Stimulated activated CD4-positive, alpha-beta T cell treated with anti-CD3 and anti-CD28 coated beads, Interleukin-1b, Interleukin-23, amount 100 ng/mL, for 1 hour (primary cell): ENCODE measurements at places on chromosomes 5 and 9.

DNA sequence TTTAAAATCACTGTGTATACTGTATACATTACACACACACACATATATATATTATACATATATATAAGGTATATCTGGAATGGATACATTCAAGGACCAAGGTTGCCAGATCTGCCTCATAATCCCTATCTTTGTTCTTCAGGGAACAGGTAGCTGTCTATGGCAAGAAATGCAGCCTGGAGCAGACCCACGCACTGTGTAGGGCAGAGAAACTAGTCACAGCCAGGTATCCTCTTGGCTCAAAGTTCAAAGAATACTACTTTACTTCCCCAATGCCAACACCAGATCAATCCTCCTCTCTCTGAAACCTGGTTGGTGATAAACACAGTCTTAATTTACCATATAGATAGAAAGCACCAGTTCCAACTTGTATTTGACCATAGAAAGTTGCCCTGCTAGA lies 313.6 kb downstream of the PRELID2 start:
- DNase-seq = no peak

DNA sequence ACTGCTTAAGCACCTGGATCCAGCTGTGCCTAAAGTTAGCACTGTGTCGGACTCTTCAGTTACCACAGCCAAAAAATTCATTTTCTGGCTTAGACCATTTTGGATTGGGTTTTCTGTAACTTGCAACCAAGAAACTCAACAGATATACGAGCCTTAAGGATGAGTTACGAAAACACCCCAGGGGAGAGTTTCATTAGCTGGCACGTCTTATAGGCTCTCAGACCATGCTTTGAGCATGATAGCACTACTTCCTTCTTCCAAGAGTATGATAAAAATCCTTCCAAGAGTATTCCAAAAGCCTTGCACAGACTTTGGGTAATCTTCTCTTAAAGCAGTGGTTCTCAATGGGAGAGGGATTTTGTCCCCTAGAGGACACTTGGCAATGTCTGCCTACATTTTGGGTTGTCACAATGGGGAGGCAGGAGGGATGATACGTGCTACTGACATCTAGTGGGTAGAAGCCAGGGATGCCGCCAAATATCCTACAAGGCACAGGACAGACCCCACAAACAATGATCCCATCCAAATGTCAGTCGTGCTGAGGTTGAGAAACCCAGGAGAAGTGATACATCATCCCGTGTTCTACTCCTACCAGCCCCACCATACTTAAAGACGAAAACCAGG lies 64.8 kb downstream of the SMIM23 start:
- DNase-seq = no peak

DNA sequence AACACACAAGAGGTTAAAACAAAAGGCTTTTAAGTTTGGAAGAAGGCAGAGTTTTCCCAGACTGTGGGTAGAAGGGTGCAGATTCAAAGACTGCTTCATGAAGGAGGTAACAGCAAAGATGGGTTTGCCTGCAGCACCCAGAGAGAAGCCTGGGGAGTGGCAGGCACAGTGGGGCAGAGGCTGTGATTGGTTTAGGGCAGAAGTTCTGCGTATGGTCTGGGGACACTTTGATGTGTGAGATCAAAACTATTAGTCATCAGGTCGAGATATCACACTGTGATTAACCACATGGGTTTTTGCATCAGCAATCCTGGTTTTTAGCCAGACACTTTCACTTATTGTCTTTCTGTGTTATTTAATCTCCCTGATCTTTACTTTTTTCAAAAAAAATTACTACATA lies 188.8 kb upstream of the GLRA1 start:
- DNase-seq = peak; percentile 2

DNA sequence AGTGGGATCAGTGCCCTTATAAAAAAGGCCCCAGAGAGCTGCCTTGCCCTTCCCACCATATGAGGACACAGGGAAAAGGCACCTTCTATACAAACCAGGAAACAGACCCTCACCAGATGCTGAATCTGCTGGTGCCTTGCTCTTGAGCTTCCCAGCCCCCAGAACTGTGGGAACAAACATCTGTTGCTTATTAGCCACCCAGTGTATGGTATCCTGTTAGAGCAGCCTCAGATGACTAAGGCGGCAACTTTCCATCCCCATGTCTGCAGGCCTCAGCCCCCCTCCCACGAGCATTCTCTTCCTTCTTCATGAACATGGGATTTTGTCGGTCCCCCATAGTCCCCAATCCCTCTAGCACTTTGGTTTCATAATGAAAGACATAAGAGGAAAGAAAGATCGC lies 202.5 kb upstream of the GAS1 start:
- DNase-seq = no peak

DNA sequence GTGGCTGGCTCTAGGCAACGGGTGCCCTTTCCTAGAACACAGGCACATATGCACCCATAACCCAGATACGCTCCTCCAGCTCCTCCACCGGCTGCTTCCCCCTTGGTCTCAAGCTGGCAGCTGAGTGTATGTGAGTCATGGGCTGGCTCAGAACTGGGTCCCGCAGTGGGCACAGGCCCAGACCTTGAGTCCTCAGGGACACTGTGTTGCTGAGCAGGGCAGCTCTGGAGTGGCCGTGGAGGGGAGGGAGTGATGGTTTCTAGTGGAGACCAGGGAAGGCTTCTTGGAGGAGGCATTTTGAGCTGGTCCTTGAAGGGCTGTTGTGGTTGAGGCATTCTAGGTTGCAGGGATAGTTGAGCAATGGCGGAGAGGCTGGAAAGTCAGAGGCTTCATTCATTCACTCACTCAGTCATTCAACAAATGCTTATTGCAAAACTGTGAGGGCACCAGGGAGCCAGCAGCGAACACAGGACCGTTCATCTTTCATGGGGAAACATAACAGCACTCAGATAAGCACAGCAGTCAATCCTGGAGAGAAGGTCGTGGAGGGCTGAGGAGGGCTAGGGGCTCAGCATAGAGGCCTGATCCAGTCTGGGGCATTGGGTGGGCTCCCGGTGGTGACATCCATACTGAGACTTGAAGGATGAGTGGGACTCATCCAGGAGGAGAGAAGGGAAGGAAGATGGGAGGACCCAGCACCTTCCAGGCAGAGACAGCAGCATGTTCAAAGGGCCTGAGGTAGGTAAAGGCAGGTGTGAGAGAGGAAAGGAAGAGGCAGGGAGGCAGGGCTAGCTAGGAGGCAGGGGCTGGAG lies 2.4 kb downstream of the BBLN start:
- DNase-seq = no peak

- DNase-seq = no peak
These were observed 180.3 kb downstream of the C9orf152 start for GRCh38 chr9:110027671-110028081.

DNA sequence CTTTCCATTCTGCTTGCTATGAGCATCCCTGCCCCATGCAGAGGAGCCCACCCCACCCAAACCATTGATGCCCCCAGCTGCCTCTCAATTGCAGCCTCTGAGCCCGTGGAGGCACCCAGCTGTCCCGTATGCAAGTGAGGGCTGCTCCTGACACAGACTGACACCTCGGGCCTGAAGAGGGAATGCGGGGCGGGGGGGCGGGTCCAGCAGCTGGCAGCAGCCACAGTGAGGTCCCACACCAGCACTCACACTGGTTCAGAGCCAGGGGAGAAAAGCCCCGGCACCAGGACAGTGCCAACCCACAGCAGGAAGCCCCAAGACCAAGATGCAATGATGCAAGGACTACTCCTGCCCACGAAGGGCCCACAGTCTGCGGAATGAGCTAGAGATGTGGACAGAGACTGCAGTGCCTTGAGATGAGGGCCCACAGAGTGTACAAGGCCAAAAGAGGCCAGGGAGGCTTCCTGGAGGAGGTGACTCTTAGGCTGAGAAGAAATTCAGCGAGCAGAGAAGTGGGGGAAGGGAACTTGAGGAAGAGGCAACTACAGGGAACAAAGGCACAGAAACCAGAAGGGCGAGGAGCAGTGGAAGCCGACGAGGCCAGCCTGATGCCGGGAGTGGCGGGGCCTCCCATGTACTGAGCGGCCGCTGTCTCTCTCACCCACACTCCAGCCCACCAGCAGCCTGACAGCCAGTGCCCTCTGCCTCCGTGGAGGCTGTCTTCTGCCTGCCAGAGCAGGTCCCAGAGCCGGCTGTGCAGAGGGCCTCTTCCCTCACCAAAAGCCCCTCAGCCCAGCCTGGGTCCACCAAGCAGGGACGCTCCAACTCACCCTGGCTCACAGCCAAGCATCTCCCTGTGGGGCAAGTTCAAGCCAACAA lies 9.2 kb downstream of the EEIG1 start:
- no peak for DNase-seq

DNA sequence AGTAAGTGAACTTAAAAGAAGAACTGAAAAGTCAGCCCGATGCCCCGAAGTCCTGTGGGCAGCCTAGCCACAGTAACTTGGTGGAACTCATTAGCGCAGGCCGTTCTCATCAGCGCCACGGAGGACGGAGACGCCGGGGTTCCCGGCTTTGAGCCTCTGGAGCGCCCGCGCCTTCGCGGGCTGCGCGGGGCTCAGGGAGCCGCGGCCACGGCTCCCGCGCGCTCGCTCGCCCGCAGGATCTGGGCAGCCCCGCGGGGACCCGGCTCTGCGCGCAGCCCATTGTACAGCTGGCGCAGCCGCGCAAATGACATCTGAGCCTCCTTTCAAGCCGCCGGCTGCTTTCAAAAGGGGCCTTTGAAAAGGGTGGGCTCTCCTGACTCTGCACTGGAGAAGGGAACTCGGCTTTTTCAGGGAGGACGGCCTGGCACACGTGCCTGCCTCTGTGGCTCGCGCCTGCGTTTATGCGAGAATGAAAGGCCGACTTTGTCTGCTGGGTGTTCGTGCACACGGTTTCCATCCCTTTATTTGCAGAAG lies 40.7 kb downstream of the TLR4 start:
- DNase-seq = no peak

GRCh38 chr5:95216136-95216955 lies 68.5 kb downstream of the MCTP1 start:
- DNase-seq = no peak

GRCh38 chr9:115328228-115328627 lies 210.3 kb upstream of the TNC start:
- DNase-seq = no peak

DNA sequence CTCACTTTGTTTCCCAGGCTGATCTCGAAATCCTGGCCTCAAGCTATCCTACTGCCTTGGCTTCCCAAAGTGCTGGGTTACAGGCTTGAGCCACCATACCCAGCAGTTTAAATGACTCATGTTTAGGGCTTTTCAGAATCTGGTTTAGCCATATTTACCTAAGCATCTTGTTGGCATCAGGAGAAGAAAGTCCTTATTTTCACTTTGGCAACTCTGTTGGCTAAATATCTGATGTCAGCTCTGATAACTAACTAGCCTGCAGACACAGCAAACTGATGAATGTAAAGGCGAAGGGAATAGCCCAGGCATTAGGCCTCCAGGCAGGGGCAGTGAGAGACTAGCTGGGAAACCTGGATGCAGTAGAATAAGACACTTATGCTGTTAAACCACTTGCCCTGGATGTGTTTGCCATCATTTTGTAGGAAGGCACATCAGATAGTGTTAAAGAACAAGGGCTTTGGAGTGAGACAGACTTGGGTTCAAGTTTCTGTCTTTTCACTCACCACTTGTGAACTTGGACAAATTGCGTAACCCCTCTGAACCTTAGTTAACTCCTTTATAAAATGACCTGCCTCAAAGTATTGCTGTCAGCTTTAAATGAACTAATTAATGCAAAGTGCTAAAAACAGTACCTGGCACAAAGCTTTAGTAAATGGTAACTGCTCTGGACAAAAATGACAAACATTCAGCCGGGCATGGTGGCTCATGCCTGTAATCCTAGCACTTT lies 34.7 kb upstream of the GARNL3 start:
- no peak for DNase-seq

DNA sequence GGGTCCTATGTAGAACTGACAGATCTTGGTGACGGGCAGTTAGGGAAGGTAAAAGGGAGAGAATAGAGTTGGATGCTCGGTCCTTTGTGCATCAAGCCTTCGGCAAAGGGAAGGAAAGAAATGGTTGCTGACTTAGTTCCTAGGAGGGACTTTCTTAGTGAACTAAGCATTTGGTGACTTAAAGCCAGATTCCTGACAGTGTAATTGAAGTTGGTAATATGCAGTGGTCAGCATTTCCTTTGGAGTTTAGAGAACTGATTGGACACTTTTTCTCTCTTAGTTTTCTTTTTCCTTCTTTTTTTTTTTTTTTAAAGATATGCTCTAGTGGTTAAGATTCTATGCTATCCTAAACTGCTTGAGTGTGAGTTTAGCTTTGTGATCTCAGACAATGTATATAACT lies 2.3 kb downstream of the CLTA start:
- no peak for DNase-seq

DNA sequence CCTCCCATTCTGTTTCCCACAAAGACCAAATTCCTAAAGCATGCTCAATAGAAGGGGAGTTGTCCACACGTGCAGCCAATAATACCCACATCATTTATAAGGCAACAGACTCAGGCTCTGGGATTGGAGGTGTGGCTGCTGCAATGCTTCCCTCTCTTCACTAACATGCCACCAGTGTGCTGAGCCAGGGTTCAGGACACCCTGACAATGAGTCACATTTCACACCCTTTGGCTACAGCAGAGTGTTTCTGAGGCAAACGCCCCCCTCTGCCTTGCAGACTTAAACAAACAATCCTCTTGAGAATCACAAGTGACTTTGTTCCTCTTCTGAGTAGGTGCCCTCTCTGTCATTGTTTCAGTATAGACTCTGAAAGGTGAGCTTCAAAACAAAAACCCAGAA lies 189.3 kb upstream of the TLE4 start:
- no peak for DNase-seq

DNA sequence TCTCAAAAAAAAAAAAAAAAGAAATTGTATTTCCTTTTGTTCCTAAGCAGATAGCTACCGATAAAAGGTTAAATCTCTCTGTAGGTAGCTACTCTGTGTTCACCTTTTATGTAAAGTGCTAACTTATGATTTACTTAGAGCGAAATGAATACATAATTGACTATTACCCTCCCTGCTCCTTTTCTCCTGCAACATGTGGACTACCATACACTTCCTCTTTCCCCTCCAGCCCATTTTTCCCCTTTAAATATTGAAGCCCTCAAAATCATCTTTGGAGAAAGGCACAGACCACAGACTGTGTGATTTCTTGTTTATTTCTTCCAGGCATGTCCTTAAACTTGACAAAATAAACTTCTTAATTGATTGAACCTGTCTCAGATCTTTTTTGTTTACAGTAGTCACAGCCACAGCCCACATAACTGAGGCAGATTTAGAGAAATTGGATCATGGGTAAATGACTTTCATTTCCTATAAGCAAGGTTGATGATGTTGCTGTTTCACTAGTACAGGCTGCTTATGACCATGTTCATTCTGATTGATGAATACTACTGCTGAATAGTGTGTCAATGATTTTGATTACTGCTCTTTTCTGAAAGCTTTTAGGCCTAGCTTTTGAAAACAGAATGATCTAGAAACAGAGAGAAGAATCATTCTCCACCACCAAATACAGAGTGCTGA lies 59.2 kb downstream of the PHAX start:
- DNase-seq = no peak

DNA sequence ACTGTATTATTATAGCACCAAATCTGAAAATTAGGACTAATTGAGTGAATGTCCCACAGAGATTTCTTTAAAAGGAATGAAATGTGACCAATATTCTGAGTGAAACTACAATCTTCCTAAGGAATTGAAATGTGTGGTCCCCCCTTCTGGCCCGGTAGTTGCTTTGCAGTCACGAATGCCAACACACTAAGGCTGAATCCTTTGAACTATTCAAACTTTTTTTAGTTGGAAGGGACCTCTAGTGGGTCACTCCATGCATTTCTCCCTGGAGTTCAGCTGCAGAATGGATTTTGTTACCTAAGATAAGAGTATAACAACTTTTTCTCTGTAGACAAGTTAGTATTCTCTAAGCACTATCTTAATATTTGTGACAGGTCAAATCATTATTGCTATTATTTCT lies 2.8 kb downstream of the CDH6 start:
- DNase-seq = no peak
